Neural progenitor cell (in vitro differentiated cells): ENCODE measurements at places on chromosomes 2 and 18.

GRCh38 chr2:214322662-214323061 is 88.2 kb upstream of the VWC2L start:
- no peak for DNase-seq

DNA sequence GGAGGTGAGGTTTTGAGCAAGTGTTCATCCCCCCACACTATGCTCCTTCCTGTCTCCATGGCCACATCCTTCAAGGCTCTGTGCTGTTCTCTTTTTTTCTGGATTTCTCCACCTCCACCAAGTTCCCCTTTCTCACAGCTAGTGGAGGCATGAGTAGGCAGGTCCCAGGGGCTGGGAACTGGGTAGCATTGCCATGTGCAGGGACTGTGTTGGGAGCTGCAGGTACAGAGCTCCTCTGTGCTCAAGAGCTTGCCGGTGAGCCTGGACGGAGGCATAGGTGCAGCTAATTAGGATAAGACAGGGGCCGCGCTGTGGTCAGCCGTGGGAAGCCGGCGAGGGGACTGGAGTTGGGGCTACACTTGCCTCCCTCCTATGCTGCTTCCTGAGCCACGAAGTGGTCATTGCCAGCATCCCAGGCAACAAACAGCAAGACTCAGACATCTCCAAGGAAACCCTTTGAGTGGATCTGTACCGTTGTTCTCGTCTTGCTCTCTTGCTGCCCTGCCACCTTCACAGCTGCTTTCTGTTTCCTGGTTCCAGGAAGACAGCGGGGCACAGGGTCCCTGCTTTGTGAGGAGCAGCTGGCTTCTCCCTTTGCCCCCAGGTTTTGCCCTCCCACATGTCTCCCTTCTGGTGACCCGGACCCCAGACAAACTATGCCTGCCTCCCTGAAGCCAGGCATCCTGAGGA is 36.9 kb downstream of the ATOH8 start:
- DNase-seq = no peak

- DNase-seq = no peak
Measured at GRCh38 chr2:124402274-124402673, 377.2 kb downstream of the CNTNAP5 start.

GRCh38 chr2:85914922-85915321 is 26.1 kb upstream of the ST3GAL5 start:
- DNase-seq = no peak

DNA sequence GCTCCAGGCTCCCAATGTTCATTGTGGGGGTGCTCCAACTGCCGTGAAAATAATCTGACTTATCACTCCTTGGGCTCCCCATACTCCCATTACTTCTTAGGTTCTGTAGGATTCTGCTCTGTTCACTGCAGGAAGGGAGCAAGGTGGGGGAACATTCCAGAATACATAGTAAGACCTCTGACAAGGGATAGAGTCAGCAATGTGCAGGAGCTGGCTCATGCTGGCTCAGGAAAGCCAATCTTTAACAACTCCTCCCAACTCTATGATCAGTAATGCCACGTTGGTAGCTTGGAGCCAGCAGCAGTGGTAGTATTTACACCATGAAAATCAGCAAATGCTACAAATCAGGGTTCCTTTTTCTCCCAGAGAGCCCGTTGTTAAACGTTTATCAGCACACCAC is 44.4 kb downstream of the FECH start:
- no peak for DNase-seq

GRCh38 chr2:94960266-94960665 is 65.2 kb upstream of the MAL start:
- no peak for DNase-seq

- no peak for DNase-seq
Measured at GRCh38 chr2:61469424-61470121, 1.3 kb downstream of the USP34 start.

DNA sequence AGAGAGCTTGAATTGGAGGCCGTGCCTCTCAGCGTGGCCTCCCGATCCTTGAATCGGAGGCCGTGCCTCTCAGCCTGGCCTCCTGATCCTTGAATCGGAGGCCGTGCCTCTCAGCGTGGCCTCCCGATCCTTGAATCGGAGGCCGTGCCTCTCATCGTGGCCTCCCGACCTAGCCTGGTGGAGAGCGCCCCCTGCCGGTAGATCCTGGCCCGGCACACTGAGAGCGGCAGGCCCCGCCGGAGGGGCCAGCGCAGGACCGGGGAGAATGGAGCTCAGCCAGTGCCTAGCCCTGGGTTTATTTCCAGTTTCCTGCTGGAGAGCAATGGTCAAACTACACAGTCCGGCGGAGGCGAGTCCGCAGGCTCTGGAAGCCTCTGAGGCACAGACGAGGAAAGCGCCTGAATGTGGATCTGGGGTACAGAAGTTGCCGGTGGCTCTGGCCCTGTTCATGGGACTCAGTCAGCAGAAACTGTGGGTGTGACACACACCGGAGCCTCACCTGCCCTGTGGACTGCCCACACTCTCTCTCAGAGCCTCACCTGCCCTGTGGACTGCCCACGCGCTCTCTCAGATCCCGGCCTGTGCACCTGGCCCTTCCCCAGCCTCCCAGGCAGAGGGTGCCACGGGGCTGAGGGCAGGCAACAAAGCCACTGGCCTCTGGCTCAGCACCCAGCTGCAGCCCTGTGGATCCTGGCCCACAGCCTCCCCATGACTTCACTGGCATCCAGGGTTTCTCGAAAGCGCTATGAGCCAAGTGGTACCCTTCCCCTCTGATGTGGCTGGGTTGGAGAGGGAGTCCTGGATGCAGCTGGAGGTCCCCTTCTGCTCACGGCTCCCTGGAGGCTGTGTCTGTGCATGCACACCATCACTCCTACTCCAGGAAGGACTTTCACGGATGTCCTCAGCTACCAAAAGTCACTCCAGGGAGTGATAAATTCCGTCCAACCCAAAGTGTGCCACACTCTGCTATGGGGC is 1.5 kb downstream of the IL36B start:
- no peak for DNase-seq

- DNase-seq = no peak
Measured at GRCh38 chr2:164725542-164725941, 104.3 kb upstream of the GRB14 start.
